ENCODE measurements at places on chromosomes 1 and 21.

- DNase-seq = no peak
Observed at GRCh38 chr1:106722466-106722865, 334.0 kb upstream of the PRMT6 start.

DNA sequence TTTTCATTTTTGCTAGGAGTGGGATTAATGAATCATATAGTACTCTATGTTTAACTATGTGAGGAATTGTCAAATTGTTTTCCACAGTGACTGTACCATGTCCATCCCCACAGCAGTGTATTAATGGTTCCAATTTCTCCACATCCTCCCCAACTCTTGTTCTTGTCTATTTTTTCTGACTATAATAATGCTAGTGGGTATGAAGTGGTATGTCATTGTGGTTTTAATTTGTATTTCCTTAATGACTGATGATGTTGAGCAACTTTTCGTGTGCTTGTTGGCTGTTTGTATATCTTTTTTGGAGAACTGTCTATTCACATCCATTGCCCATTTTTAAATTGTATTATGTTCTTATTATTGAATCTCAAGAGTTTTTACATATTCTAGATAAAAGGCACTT lies 10.0 kb upstream of the KPRP start:
- DNase-seq = no peak

- no peak for DNase-seq
Observed at GRCh38 chr1:182649041-182649440, 35.3 kb downstream of the RGS8 start.

DNA sequence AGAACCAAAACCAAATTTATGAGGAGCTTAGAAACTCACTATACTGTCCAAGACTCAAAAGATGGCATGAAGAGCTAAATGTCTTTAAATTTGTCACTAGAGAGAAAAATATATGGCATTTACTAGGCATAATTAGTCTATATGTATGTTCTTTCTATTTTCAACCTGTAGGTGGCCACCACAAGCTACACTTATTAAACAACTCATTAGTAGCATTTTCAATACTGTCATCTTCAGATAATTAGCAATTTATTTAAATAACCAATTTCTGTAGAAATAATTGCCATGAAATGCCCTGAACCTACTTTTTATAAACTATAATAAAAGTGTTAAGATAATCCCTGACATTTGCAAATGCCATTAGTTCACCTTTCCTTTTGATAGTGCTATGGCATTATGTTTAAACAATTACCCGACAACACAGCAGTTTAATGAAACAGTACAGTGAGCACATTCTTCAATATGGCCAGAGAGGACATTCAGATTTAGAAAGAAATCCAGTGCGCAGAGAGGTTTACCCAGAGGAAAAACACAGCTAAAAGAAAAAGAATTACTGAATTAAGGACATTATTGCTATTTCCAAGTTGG lies 522.5 kb downstream of the PTBP2 start:
- DNase-seq = peak; percentile 42

DNA sequence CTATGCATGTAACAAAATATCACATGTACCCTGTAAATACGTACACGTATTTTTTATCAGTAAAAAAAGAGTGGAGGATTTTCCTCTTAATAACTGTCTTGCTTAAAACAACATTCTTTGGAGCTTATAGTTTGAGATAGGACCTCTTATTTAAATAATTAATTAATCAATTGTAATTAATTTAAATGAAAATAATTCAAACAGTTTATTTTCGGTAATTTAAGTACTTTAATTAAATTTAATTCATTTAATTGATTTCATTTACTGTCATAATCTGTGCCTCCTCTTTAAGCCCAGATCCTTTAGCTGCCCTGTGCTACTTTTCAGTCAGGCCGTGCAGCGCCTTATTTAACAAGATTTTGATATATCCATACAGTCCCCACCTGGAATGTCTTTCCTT lies 427.0 kb downstream of the HLX start:
- no peak for DNase-seq

GRCh38 chr21:21750124-21750825 lies 752.1 kb downstream of the NCAM2 start:
- DNase-seq = no peak

GRCh38 chr1:94614996-94615395 lies 73.4 kb upstream of the F3 start:
- DNase-seq = no peak

- DNase-seq = no peak
Observed at GRCh38 chr21:35222541-35222941, 173.4 kb upstream of the RUNX1 start.

DNA sequence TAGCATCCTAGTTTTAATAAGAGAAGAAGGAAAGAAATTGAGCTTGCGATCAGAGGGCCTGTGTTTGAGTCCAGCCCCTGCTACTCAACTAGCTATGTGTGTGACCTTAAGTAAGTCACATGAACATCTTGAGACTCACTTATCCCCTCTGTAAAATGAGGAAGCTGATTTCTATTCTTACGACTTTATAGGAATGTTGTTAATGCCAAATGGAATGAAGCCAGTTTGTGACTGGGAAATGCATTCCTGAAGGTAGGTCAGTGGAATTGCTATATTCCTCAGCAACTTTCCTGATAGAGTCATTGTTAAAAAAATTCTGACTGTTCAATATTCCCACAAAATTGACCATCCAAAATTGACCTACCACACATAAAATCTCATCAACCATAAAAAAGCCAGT lies 14.9 kb downstream of the FASLG start:
- no peak for DNase-seq

GRCh38 chr1:183194527-183195141 lies 8.6 kb downstream of the LAMC2 start:
- no peak for DNase-seq

GRCh38 chr1:63690966-63691700 lies 82.7 kb upstream of the ROR1 start:
- no peak for DNase-seq

DNA sequence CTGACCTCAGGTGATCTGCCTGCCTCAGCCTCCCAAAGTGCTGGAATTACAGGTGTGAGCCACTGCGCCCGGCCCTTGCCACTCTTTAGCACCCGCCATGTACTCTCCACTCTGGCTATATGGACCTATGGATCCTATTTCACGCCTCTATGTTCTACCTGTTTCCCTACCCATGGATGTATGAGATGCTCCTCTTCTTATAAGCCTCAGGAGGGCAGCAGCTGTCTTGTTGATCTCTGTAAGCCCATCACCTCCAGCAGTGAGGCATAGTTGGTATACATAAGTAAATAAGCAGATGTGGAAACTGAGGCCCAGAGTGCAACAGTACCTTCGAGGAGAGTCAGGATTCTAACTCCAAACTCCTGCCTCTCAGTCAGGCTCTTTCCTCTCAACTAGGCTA lies 24.7 kb upstream of the ARTN start:
- no peak for DNase-seq

GRCh38 chr1:66739401-66740157 lies 12.7 kb upstream of the DYNLT5 start:
- no peak for DNase-seq

- no peak for DNase-seq
Observed at GRCh38 chr1:114109981-114110380, 43.7 kb downstream of the SYT6 start.

DNA sequence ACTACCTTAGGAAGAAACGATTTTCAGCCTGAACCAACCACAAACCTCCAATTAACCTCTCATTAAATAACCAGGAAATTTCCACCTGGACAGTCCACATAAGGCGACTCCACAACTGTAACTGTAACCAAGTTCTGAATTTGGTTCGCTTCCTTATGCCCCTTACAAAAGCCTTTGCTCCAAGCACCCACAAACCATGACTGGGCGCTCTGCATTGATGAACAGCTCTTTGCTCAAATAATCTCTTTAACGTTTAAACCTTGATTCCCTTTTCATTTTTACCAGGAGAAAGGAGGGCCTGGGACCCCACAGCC lies 38.2 kb upstream of the ZNF124 start:
- DNase-seq = no peak

- no peak for DNase-seq
Observed at GRCh38 chr1:1869469-1869868, 21.4 kb downstream of the GNB1 start.

GRCh38 chr1:208809876-208810275 lies 565.7 kb upstream of the PLXNA2 start:
- no peak for DNase-seq

DNA sequence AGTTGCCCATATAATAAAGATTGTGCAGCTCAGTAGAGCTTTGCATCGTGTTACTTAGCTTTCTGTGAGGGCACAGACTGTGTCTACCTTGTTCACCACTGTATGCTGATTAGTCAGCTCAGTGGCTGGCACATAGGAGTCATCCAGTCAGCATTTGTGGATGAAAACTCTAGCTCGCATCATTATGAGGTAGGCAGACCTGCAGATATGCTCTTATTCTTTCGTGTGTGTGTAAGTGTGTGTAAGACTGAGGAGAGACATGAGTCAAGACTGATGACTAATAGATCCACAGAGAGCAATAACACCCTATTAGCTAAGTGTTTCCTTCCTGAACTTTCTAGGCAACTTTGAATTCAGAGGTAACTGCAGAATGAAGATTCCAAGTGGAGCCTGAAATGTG lies 17.1 kb downstream of the TTF2 start:
- peak; percentile 74 for DNase-seq

- no peak for DNase-seq
Observed at GRCh38 chr1:213017447-213018273, 2.0 kb upstream of the ANGEL2 start.

DNA sequence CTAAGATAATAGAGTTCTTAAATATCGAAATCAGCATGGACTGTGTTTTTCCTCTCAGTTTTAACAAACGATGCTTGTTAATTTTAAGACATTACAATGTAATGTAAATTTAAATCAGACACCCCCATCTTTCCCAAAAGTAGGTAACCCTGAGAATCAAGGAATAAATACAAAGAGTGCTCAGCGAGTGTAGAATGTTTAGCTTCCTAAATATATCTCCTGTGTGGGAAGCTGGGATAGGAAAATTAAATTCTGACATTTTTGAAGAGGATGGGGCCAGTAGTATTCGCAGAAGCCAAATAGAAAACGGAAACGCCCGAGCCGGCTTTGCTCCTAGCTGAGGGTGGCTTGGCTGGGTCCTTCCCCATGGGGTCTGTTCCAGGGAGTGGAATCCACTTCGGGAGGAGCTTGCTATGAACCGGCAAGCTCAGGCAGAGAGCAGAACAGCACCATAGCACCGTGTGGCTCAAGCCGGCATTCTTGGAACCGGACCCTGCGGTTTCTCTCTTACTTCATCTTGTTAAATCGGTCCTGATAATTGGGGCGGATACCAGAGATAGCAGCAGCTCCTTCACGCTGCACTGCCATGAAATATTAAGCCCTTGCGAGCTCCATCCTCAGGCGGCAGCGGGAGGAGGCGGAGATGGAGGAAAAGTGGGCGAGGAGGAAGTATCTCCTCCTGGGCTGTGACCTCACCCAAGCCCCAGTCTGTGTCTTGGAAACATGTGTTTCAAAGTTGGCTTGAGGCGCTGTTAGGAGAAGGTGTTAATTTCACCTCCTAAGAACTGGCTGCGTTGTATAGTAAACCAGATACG lies 24.9 kb downstream of the MAP3K7CL start:
- peak; percentile 45 for DNase-seq

GRCh38 chr1:116346943-116347673 lies 25.9 kb upstream of the ATP1A1 start:
- DNase-seq = no peak

GRCh38 chr1:6474815-6475282 lies 8.9 kb upstream of the TNFRSF25 start:
- no peak for DNase-seq

DNA sequence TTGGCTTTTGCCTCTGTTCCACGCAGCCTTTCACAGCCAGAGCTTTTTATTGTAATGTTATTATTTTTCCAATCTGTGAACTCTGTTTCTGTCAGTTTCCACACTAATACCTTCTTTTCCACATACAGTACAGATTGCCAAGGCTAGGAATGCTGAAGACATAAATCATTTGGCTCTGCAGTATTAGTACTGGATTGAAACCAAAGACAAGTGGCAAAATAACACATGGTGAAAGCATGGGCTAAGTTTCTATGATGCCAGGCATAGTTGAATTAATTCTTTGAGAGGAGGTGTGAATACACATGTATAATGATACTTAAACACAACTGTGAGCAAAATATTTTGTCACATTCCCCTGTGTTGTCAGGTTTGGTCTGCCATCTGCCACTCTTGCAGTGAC lies 73.5 kb downstream of the TMEM200B start:
- no peak for DNase-seq

GRCh38 chr1:98355656-98356383 lies 305.7 kb upstream of the SNX7 start:
- no peak for DNase-seq

- DNase-seq = no peak
Observed at GRCh38 chr1:159791031-159791430, 10.3 kb downstream of the DUSP23 start.

DNA sequence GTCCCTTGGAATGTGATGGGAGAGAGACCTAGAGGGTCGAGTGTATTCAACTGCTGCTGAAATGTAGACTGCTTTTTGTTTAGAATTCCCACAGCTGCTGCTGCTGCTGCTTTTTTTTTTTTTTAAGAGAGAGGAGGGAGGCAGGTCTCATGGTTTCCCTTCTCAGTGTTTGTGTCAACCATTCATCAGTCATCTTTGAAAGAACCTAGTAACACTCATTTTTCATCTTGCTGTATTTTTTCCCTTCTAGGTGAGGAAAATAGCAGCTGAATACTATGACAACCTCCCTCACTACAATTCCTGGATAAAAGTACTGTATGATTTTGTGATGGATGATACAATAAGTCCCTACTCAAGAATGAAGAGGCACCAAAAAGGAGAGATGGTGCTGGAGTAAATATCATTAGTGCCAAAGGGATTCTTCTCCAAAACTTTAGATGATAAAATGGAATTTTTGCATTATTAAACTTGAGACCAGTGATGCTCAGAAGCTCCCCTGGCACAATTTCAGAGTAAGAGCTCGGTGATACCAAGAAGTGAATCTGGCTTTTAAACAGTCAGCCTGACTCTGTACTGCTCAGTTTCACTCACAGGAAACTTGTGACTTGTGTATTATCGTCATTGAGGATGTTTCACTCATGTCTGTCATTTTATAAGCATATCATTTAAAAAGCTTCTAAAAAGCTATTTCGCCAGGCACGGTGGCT lies 9.2 kb downstream of the DEGS1 start:
- DNase-seq = no peak

GRCh38 chr1:207156826-207157225 lies 52.8 kb downstream of the C4BPA start:
- no peak for DNase-seq

DNA sequence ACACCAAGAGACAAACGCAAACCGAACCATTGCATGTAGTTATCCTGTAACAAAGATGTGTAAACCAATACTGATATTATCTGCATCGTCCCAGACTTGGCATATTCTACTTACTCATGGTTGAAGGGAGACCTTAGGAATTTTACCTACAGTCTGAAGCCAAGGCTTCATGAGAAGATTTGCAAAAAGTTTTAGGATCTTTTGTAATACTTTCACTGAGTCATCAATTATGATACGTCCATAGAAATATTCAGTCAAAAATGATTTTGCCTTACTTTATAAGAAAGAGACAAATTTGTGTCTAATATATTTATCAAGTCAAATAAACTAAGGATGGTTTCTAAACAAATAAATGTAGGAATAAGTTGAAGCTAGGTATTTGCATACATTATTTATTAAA lies 1176.1 kb upstream of the ADGRL2 start:
- DNase-seq = no peak

All from A673 (cell line).